ENCODE measurements at places on chromosomes 7 and 10.

- no peak for DNase-seq
These were observed 209.4 kb upstream of the KLF14 start for GRCh38 chr7:130943336-130943901.

DNA sequence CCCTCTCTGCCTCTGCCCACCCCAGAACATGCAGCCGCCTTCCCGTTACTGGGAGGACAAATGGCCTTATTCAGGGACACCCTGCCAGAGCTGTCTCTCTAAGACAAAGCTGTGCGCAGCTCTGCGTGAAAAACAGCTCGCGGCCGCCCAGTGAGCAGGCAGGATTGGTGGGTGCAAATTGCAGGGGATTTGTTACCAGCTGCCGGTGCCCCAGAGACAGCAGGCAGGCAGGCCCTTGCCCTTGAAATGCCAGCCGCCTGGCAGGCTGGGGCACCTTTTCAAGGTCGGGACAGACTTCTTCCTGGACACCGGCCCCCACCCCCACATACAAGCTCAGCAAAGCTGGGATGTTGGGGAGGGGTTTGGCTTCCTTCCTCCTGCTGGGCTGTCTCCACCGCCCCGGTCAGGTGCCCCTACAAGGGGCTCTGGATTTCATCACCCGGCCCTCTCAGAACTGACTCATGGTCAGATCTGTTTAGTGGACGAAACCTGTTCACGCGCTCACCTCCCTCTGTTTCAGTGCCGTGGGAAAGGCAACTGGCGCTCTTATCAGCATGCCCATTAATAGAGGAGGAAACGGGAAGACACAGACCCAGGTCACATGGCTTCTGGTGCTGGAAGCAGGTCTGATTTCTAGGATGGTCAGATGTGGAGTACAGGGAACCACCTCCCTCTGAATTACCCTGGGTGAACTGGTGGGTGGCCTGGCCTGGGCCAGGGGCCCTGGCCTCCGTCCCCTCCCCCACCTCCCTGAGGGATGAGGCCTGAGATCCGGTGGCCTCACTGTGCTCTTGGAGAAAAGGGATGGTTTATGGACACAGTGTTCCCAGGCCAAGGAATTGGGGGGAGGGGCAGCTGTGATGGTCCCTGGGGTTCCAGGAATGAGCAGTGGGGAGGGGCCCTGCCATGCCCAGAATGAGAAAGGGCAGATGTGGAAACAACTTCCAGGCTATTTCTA is 123.9 kb upstream of the PPIF start:
- DNase-seq: no peak

GRCh38 chr7:69832356-69832755 is 234.1 kb downstream of the AUTS2 start:
- no peak for DNase-seq

DNA sequence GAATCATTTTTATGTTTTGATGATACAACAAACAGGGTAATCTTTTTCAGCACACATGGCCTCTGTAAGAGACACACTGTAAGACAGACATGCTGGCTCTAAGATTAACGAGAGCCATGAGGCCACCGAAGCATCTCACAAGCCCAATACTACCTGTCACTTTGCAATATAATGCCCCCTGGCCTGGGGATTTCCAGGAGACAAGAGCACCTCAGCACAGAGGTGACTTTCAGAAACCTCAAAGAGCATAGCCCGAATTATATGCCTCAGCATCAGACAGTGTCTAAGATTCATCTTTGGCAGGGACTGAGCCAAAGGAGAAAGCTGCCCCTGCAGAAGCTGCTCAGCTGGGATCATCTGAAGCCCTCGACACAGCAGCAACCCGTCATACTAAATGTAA is 44.2 kb upstream of the TMEM213 start:
- no peak for DNase-seq

- DNase-seq: no peak
These were observed 15.0 kb downstream of the SKIDA1 start for GRCh38 chr10:21510241-21511094.

- no peak for DNase-seq
These were observed 31.6 kb downstream of the ST7 start for GRCh38 chr7:116984917-116985316.

DNA sequence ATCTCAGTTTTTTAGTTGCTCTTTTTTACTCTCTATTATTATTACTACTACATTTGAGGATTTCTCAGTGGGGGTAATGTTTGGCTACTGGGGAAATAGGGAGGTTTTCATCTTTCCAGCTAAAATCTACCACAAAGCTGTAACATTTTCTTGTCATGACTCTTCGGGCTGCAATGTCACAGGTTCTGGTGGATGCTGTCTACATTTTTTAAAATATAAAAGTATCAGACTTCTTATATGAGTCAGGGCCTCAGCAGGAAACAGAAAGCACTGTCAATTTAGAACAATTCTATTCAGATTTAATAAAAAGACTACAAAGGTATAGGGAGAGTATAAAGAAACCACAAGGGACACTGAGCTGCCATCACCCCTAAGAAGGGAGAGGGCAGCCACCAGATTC is 61.6 kb downstream of the DNAJC12 start:
- DNase-seq: no peak

GRCh38 chr7:73395538-73396503 is 37.8 kb upstream of the FZD9 start:
- DNase-seq: no peak

DNA sequence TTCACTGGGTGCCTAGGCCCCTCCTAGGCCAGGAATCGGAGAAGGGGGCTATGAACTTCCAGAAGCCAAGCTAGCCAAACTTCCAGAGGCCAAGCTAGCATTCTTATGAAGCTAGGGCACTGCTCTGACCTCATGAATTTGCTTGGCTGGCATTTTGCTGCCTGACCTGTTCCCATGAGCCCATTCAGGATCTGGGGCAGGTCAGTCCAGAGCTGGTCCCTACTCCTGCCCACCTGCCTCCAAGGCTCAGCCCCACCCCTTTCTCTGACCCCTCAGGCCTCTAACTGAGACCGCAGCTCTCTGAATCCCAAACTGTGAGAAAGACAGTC is 1.3 kb upstream of the PPIF start:
- no peak for DNase-seq

DNA sequence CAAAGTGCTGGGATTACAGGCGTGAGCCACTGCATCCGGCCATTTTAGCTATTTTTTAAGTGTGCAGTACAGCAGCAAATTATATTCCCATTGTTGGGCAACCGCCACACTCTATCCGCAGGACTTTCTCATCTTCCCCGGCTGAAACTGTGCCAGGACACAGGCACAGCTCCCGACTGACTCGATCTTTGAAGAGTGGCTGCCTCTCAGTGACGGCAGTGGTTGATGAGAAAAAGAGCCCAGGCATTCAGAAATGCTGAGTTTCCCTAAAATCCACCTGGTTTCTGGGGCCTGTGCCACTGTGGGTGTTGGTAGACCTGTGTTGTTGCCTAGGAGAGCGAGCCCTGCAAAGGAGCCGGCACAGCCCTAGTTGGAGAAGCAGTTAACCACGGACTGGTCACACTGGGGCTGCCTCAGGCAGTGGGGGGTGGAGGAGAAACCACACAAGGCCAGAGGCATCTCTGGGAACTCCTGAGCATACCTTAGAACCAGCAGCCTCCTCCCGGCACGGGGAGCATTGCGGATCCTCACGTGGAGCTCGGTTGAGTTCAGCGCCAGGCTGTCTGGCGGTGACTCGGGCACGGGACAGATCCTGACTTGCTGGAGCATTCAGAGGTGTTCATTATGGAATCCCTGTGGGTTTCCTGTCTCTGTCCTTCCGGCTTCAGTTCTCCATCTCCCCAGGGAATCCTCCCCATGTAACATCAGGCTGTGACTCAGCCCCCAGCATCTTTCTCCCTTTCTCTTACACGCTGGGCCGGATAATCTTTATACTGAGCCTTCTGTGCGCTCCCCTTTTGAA is 16.2 kb downstream of the PFKFB3 start:
- no peak for DNase-seq

- peak; percentile 63 for DNase-seq
These were observed 56.2 kb upstream of the TM9SF3 start for GRCh38 chr10:96642973-96643372.

- DNase-seq: no peak
These were observed 26.8 kb upstream of the ITPRID1 start for GRCh38 chr7:31487071-31487470.

- no peak for DNase-seq
These were observed 18.8 kb downstream of the PTTG1IP2 start for GRCh38 chr7:90488220-90488619.

DNA sequence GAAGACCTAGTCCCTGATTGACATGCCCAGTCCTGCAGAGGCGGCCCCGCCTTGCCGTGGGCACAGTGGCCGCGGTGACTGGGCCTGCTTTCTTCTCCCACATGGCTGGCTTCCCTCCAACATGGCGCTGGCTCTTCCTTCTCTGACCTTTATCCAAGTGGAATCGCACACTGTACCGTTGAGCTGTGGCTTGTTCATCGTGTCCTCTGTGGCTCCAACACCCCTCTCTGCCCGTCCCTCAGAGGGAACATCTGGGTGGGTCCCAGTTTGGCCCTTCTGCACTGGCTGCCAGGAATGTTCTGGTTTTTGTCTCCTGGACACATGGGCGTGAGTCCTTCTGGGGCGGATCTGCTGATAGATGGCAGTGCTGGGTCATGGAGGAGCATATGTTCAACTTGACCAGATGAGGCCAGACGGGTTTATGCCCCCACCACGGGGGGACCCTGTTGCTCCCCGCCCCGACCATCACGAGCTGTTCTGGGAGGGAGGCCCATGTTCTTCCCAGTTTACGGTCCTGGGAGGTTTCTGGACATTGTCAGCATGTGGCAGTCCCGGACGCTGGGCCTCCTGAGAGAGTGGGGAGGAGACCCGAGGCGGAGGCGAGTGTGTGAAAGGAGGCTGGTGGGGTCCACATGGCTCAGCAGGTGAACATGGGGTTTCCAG is 63.5 kb downstream of the LHPP start:
- no peak for DNase-seq

GRCh38 chr7:80659120-80660055 is 20.9 kb downstream of the CD36 start:
- DNase-seq: no peak
